ENCODE measurements at places on chromosomes 1 and 21. TPM values are rescaled to one million over a fixed set of nuclear protein-coding genes. Genes with fewer than 3 reads are reported as not detected.

FCRL1 gene
- total RNA-seq, result not detected

GRCh38 chr1:24952413-24952841, 22.4 kb upstream of the RUNX3 start:
- no peak for DNase-seq

SLC2A5 gene
- 0.07 TPM for total RNA-seq

IVL gene
- total RNA-seq, result 0.11 TPM

GRCh38 chr1:22051607-22052114, 848 bp upstream of the CDC42 start:
- DNase-seq, result no peak

TMEM9 gene
- total RNA-seq, result 136 TPM

- no peak for DNase-seq
Observed at GRCh38 chr1:45206808-45207623, 611 bp upstream of the ZSWIM5 start.

- DNase-seq, result no peak
Observed at GRCh38 chr21:35484851-35485250, 435.7 kb upstream of the RUNX1 start.

DNA sequence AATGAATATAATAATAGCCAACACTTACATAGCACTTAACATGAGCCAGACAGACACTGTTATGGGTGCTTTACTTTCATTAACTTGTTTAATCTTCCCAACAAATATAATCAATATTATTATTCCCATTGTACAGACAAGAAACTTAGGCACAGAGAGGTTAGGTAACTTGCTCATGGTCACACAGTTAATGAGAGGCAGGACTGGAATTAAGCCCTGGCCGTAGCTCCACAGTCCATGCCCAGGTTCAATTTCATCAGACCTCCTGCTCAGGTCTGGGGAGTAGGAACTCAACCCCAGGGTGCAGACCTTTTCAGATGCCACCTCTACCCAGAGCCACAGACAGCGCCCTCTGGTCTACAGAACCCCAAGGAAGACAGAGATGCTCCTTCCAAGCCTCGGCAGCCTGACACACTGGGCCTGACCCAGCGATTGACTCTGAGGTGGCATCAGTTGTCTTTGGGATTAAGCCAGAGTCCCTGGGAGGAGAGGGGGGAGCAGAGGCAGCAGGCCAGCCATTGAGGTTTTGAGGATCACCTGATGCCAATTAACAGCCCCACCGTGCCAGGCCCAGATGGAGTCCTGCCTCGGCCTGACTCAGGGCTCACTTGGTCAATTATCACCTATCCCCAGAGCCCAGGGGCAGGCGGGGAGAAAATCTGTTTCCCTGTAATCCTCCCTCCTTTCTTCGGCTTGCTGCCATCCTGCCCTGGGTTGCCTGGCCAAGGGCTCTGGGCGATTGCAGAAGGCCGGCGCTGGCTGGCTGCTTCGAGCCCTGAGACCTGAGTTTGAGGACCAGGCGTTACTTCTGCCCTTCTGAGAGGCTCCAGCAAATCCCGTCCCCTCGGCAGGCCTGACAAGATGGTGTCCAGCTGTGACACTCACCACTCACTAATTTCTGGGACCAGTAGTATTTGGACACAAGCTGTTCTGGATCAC, 116.7 kb downstream of the LACTBL1 start:
- no peak for DNase-seq

DNA sequence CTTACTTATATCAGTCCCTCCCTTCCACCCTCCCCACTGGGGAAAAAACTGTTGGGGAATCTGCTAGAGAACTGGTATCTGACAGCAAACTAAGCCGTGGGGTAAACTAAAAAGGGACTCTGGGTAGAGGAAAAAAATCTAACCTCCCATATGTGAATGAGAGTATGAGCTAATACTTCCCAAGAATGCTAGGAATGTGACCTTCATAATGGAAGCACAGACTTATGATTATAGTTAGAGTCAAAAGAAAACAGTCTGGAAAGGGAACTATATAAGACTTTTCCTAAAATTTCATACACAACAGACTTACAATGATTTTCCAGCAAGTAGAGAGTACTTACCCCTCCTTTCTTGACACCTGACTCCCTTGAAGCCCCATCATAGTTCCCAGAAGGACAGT, 23.0 kb upstream of the RBBP5 start:
- DNase-seq, result no peak

LIPI gene
- not detected for total RNA-seq

- no peak for DNase-seq
Observed at GRCh38 chr1:162498496-162498810, 835 bp downstream of the UHMK1 start.

USP21 gene
- 47.4 TPM for total RNA-seq

- no peak for DNase-seq
Observed at GRCh38 chr1:233025567-233025966, 75.2 kb downstream of the NTPCR start.

CFAP74 gene
- 0.18 TPM for total RNA-seq

C4BPA gene
- 0.16 TPM for total RNA-seq

DNA sequence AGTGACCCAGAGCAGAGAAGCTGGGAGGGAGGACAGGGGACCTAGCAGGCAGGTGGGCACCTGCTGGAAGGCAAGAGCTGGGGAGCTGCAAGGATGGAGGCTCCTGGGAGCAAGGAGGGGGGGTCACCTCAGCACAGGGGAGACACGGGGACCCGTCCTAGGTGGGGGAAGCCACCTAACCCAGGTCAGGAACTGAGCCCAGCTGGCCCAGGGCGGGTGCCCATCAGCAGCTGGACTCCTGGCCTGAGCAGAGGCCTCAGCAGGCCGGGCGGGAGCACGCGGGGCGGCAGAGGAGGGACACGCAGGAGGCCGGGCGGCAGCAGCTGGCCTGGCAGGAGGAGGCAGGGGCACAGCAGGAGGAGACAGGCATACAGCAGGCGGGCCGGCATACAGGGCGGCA, 949 bp downstream of the KRTAP10-1 start:
- DNase-seq, result no peak

GRCh38 chr1:181185461-181185860, 97.0 kb downstream of the IER5 start:
- DNase-seq, result no peak

- DNase-seq, result no peak
Observed at GRCh38 chr1:36673202-36673601, 190.5 kb upstream of the CSF3R start.

DNA sequence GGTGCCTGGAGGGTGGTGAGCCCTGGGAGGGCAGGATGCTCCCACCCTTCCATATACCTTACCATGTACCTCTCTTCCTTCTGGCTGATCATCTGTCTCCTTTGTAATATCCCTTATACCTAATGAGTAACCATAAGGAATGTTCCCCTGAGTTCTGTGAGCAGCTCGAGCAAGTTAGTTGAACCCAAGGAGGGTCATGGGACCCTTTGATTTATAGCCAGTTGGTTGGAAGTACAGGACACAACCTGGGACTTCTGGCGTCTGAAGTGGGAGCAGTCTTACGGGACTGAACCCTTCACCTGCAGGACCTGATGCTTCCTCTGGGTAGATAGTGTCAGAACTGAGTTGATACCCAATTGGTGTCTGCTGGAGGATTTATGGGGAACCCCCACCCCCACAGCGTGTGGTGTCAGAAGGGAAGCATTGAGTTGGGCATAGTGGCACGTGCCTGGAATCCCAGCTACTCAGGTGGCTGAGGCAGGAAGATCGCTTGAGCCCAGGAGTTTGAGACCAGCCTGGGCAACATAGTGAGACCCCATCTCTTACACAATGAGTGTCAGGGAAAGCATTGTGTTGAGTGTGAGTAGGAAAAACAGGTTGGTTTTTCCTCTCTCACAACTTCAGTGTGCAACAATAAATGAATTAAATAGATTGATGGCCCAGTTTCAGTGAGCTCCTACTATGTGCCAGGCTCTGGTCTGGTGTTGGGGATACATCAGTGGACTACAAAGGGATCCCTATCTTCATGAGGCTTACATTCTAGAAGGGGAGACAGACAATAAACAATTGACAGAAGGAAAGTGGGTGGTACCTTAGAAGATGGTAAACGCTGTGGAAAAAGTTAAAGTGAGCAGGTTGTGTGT, 16.0 kb downstream of the DNAJC16 start:
- DNase-seq, result no peak

DNA sequence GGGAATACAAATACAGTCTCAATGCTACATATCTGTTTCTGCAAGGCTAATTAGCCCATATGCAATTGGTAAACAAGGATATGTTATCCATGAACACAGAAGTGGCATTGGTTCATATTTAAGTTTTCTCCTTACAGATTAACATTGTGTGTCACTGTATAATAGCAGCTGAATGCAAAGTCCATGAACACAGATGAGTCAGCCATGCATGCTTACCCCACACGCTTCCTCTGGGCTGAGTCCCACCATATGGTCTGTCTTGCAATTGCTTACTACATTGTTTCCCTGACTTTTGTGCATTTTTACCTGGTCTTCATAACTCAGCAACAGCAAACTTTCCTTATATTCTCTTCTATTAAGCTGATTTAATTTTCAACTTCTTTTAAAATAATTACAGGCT, 41.5 kb upstream of the TSNAX start:
- no peak for DNase-seq

DNA sequence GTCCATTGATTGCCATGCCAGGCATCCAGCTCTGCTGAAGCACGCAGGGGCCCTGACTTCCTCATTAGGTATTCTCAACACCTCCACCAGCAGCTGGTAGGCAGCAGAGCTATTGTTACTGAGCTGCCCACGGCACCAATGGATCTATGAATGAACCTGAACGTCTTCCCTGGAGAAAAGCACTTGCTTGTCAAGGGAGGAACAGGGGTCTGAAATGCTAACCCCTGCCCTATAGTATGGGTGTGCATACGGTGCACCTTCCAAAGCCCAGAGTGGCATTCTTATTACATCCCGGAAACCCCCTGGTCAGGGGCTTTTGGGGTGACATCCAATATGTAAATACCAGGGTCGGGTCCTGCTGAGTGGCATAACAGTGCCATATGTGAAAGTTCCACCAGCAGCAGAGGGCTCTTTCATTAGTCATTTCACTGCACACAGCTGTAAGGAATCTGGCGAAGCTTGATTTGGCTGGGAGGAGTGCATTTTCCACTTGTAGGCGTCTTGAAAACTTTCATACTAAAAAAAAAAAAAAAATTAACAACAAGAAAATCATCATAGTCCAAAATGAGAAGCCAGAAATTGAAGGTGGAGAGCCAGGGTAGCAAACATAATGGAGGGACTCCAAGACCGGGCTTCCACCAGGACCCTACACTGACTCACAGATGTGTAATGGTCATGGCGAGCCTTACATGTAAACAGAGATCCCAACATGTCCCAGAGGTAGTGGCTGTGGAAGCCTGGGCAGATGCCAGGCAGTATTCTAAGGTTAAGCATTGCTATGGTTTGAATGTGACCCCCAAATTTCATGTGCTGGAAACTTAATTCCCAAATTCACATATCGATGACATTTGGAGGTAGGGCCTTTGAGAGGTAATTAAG, 58.8 kb upstream of the PRDX6 start:
- no peak for DNase-seq

All from mesothelial cell of epicardium (in vitro differentiated cells).